Kidney epithelial cell (primary cell): ENCODE measurements at places on chromosomes 6 and 20. TPM values are rescaled to one million over a fixed set of nuclear protein-coding genes. Genes with fewer than 3 reads are reported as not detected.
A peak's percentile ranks its signal among the peaks of the same experiment; 100 is the strongest.

The FAM217A gene
- not detected in 2 replicates for total RNA-seq

DNA sequence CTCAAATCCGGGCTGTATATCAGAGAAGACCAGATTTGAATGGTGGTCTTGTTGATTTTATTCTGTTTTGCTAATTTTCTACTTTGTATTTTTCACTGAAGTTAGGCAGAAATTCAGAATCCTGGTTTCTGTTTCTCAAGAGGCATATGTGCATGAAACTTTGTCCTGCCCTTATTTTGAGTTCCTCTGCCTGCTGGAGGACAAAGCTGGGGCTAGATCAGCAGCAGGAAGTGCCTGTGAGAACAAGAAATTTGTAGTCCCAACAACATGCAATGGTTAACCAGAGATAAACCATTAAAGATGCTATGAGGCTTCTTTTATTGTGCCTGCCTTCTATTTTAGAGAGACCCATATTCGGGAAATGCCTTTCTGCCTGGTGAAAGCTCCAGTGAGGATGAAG lies 37.1 kb downstream of the BEND6 start:
- no peak for DNase-seq

- DNase-seq: no peak
These were observed 4.5 kb downstream of the LPIN3 start for GRCh38 chr20:41344938-41345728.

GRCh38 chr20:25297141-25297905 lies 49.4 kb downstream of the PYGB start:
- DNase-seq: no peak

GRCh38 chr20:38805502-38805957 lies at the start of gene PPP1R16B:
TSS of gene PPP1R16B (plus strand) at chr20:38805697. CDS start at chr20:38835926, 30,229 bp downstream.
- DNase-seq: no peak

GRCh38 chr6:12490904-12491571 lies 200.9 kb downstream of the EDN1 start:
- DNase-seq: peak; percentile 56

GRCh38 chr6:106512968-106513574 lies 116.2 kb downstream of the RTN4IP1 start:
- no peak for DNase-seq

DNA sequence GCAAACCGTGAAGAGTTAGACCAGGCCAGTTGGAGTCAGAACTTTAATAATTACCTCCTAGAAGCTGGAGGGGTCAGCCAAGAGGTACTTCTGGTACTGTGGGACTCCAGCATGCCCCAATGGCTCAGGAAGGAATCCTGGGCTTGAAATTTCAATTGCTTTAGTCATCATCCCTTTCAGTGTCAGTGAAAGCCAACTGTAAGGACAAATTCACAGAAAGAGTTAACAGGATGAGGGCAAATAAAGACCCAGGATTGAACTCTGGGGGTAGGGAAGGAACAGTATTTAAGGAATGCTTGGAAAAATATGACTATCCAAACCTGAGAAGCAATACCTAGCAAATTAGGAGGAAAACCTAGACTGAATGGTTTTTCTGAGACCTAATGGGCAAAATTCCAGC lies 735.1 kb upstream of the MARCKS start:
- DNase-seq: peak; percentile 92
